ENCODE measurements at places on chromosomes 1 and 21.

GRCh38 chr1:3015269-3015635 is 6.0 kb upstream of the ACTRT2 start:
- no peak for DNase-seq

DNA sequence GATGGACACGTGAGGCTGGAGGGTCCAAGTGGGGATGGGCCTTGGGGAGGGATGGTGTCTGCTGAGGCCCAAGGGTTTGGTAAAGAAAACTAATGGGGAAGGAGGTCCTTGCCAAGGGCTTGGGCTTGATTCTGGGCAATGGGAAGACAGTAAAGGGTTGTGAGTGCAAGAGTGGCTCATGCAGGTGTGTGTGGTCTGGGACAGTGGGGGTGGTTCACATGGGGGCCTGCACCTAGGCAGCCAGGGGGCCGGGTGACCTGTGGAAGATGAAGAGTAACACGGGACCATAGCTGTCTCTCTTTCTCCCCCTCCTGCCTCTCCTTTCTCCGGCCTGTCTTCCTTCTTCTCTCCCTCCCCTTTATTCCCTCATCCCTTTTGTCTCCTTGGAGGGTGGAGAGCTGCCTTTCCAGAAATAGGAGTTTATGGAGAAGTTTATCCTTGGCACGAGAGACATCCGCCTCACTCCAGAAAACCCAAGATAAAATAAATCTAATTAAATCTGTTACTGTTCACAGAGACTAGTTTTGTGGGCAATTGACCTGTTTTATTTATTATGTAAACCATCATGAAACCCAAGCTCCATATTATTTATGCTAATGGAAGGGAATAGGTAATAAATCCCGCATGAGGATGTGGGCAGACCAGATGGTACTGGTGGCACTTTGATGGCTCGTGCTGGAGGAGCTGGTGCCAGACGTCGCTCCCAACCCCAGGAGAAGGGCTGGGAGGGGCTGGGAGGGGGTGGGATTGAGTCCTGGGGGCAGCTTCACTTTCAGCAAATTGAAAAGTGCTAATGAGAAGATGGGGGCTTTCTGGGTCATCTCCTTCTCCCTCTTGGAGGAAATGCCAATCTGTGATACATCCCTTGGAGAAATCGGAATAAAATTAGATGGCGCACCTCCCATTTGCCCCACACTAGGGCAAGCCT is 272.9 kb upstream of the CSF3R start:
- no peak for DNase-seq

- DNase-seq: no peak
Measured at GRCh38 chr1:98143403-98143802, 222.6 kb upstream of the DPYD start.

GRCh38 chr1:99110140-99111041 is 105.7 kb upstream of the PLPPR5 start:
- no peak for DNase-seq

GRCh38 chr1:64769482-64769881 is 24.6 kb downstream of the RAVER2 start:
- DNase-seq: no peak
